Naive thymus-derived CD4-positive, alpha-beta T cell (primary cell): ENCODE measurements at places on chromosomes 12 and 14.

GRCh38 chr12:68639396-68639767, 28.7 kb downstream of the RAP1B start:
- peaks cover 70% of the 10 kb centered on the region for H3K4me1 ChIP-seq
- no peak for DNase-seq
- H3K4me3 ChIP-seq = no peak overlapping the region
- peaks cover 5% of the 10 kb centered on the region for H3K36me3 ChIP-seq
- no peaks in the 10 kb centered on the region for H3K27me3 ChIP-seq

- no peaks in the 10 kb centered on the region for H3K36me3 ChIP-seq
- H3K27ac ChIP-seq = no peak overlapping the region
- peak; percentile 62 for DNase-seq
Observed at GRCh38 chr12:4251216-4251891, 22.2 kb upstream of the CCND2 start.

DNA sequence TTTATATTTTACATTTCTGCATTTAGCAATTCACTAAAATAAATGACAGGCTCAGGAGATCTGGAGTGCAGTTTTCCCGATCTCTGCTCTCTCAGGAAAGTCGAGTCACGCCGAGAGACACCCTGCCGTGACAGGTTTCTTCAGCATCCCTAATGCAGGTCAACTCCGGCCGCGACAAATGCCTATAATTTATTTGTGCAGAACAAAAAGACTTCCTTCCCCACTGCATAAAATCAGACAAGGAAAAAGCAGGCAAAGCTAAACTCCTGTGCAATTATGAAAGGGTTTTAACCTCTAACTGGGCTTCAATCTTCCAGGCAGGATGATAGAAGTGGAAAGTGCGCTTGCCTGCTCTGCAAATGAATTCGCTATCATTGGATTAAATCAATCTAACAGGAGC, 28.1 kb downstream of the SPRING1 start:
- H3K4me1 ChIP-seq = peaks cover 9% of the 10 kb centered on the region
- no peak overlapping the region for H3K27ac ChIP-seq
- DNase-seq = no peak
- H3K36me3 ChIP-seq = peaks cover under 1% of the 10 kb centered on the region
- no peak overlapping the region for H3K4me3 ChIP-seq

GRCh38 chr12:106978035-106978800, 8.7 kb downstream of the MTERF2 start:
- H3K36me3 ChIP-seq = no peaks in the 10 kb centered on the region
- DNase-seq = no peak
- no peak overlapping the region for H3K4me3 ChIP-seq
- H3K4me1 ChIP-seq = no peaks in the 10 kb centered on the region
- H3K27me3 ChIP-seq = no peaks in the 10 kb centered on the region

DNA sequence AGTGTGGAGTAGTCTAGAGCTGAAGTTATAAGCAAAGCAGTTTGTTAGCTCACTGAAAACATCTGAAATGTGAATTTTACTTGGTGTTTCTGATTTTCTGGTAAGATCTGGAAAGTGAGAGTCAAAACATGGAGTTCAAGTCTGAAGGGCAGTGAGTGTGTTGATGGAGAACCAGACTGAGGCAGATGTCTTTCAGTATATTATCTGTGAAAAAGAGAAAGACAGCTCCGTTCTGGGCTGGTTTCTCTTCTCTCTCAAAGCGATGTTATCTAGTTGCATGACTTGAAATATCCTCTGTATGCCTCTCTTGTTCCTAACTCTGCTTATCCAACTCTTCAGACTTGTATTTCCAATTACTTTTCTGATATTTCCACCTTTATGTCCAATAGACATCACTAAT, 381.9 kb upstream of the RGS6 start:
- no peak overlapping the region for H3K27ac ChIP-seq
- H3K4me1 ChIP-seq = peaks cover 17% of the 10 kb centered on the region

- H3K4me3 ChIP-seq = no peak overlapping the region
- H3K4me1 ChIP-seq = no peaks in the 10 kb centered on the region
- H3K27ac ChIP-seq = no peak overlapping the region
Observed at GRCh38 chr12:51779876-51780275, 68.6 kb downstream of the FIGNL2 start.

DNA sequence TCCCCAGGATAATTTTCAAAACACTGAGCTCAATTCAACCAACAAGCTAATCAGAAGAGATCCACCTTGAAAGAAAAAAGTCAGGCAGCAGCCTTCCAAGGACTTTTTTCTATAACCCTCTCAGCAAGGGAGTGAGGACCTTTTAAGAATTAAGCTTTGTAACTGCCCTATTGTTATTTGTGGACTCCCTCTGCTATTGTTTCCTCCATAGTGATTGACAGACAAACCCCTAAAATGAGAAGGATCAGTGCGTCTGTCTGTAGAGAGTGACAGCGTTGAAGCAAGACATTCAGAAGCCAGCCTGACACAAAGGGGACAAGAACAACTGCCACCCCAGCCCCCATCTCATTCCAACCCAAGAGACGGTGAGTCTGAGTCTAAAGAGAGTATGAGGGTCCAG, 30.3 kb upstream of the BTG1 start:
- H3K4me1 ChIP-seq = peaks cover 11% of the 10 kb centered on the region
- H3K4me3 ChIP-seq = no peak overlapping the region
- H3K27ac ChIP-seq = no peak overlapping the region
- no peaks in the 10 kb centered on the region for H3K36me3 ChIP-seq

GRCh38 chr12:8829621-8830020, 7.2 kb downstream of the A2ML1 start:
- no peak overlapping the region for H3K27ac ChIP-seq
- H3K36me3 ChIP-seq = no peaks in the 10 kb centered on the region
- H3K4me3 ChIP-seq = no peak overlapping the region

DNA sequence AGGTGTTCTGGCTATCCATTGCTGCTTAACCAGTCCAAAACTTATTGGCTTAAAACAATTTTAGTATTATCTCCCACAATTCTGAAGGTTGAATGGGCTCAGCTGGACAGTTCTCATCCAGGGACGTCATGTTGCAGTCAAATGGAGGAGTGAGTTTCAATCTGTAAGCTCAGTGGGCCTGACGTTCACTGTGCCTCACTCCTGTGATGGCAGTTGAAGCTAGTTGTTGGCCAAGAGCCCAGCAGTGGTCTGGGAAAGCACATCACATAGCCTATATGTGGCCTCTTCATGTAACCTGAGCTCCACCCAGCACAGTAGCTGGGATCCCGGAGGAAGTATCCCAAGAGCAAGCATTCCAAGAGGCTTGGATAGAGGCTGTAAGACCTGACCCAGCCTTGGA, 40.6 kb upstream of the CDKN3 start:
- H3K4me3 ChIP-seq = no peak overlapping the region
- no peak for DNase-seq
- H3K36me3 ChIP-seq = no peaks in the 10 kb centered on the region
- H3K4me1 ChIP-seq = no peaks in the 10 kb centered on the region
- H3K27me3 ChIP-seq = no peaks in the 10 kb centered on the region

- DNase-seq = no peak
- H3K4me1 ChIP-seq = peaks cover 2% of the 10 kb centered on the region
- H3K36me3 ChIP-seq = peaks cover 23% of the 10 kb centered on the region
- peak overlapping the region; percentile 66 for H3K27ac ChIP-seq
Observed at GRCh38 chr14:55353686-55354467, 57.8 kb downstream of the ATG14 start.

DNA sequence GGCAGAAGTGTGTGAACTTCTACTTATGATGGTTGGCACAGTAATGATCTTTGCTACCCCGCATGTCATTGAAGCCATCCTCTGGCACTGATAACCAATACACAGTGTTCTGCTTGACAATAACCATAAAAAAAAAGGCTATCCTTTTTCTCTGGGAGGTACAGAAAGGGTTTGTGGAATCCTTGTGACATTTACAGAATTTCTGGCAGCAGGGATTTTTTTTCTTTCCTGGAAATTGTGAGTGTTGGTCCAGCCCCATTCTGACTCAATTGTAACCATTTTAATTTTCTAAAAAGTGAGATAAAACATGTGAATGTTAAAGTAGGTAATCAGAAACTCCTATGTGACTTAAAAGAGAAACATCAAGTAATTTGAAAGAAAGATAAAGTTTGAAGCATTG, 943.8 kb downstream of the TMTC2 start:
- no peak overlapping the region for H3K27ac ChIP-seq
- no peak for DNase-seq
- H3K27me3 ChIP-seq = no peaks in the 10 kb centered on the region
- no peaks in the 10 kb centered on the region for H3K4me1 ChIP-seq

GRCh38 chr14:101495827-101496775, 65.2 kb upstream of the DIO3 start:
- no peak for DNase-seq
- H3K4me1 ChIP-seq = no peaks in the 10 kb centered on the region
- no peak overlapping the region for H3K27ac ChIP-seq
- no peaks in the 10 kb centered on the region for H3K36me3 ChIP-seq
- H3K4me3 ChIP-seq = no peak overlapping the region

- H3K27ac ChIP-seq = no peak overlapping the region
- H3K4me1 ChIP-seq = no peaks in the 10 kb centered on the region
- no peaks in the 10 kb centered on the region for H3K36me3 ChIP-seq
- H3K27me3 ChIP-seq = no peaks in the 10 kb centered on the region
- H3K4me3 ChIP-seq = no peak overlapping the region
Observed at GRCh38 chr12:63294327-63294632, 143.3 kb upstream of the AVPR1A start.

DNA sequence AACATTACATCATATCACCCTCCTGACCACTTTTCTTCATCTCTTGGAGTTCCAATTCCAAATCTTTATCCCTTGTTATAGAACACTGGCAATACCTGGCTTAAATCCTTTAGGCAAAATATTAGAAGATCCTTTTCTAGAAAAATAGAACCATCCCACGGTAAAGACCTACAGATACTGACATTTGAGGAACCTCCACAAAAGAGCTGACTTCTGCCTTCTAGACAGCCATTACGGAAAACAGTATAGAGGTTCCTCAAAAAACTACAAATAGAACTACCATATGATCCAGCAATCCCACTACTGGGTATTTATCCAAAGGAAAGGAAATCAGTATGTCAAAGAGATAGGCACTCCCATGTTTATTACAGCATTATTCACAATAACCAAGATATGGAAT, 241.7 kb upstream of the AMIGO2 start:
- no peak overlapping the region for H3K27ac ChIP-seq
- H3K36me3 ChIP-seq = no peaks in the 10 kb centered on the region
- H3K4me1 ChIP-seq = no peaks in the 10 kb centered on the region
- H3K4me3 ChIP-seq = no peak overlapping the region
- DNase-seq = no peak

DNA sequence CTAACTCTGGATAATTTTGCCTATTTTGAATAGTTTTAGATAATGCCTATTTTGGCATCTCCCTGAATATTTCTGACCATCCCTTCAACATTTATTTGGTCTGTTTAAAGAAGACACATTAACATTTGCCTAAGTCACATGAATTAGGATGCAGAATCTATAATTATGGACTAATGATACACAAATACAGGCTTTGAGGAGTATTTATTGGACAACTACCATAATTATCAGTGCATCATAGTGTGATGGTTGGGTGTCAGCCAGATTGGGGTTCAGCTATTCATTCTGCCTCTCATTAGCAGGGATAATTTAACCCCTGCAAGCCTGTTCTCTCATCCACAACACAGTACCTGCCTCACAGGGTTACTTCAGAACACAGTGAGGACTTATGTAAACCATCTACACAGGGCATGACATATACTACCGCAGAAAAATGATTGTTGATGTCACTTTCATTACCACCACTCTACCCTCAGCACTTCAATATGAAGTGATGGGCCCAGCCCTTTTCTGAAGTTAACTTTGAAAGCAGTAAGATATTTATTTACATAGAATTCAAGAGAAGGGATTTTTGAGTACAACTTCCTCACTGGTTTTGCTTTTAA, 14.4 kb downstream of the PRKCH start:
- peaks cover 86% of the 10 kb centered on the region for H3K4me1 ChIP-seq
- no peaks in the 10 kb centered on the region for H3K36me3 ChIP-seq
- H3K27me3 ChIP-seq = no peaks in the 10 kb centered on the region
- H3K27ac ChIP-seq = peak overlapping the region; percentile 94

GRCh38 chr14:69090187-69090789, 62.6 kb downstream of the DCAF5 start:
- no peaks in the 10 kb centered on the region for H3K27me3 ChIP-seq
- H3K27ac ChIP-seq = no peak overlapping the region
- peaks cover 34% of the 10 kb centered on the region for H3K36me3 ChIP-seq
- no peak overlapping the region for H3K4me3 ChIP-seq

DNA sequence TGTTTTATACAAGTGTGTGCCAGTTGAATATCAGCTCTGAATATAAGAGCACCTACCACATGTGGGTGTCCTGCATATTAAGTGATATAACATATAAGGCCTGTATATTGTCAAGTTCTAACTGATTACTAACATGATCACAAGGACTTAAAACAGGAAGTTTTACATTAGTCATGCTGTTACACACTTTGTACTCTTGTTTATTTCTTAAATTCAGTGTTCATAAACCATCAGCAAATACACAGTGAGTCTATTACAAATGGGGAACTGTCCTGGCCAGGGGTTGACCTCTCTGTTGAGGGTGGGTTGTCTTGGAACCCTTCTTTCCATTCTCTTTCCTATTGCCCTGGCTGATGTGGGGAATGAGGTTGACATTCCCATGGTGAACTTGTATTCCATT, 19.1 kb downstream of the HELB start:
- no peak overlapping the region for H3K4me3 ChIP-seq
- no peaks in the 10 kb centered on the region for H3K27me3 ChIP-seq
- peaks cover 16% of the 10 kb centered on the region for H3K36me3 ChIP-seq
- no peak overlapping the region for H3K27ac ChIP-seq

DNA sequence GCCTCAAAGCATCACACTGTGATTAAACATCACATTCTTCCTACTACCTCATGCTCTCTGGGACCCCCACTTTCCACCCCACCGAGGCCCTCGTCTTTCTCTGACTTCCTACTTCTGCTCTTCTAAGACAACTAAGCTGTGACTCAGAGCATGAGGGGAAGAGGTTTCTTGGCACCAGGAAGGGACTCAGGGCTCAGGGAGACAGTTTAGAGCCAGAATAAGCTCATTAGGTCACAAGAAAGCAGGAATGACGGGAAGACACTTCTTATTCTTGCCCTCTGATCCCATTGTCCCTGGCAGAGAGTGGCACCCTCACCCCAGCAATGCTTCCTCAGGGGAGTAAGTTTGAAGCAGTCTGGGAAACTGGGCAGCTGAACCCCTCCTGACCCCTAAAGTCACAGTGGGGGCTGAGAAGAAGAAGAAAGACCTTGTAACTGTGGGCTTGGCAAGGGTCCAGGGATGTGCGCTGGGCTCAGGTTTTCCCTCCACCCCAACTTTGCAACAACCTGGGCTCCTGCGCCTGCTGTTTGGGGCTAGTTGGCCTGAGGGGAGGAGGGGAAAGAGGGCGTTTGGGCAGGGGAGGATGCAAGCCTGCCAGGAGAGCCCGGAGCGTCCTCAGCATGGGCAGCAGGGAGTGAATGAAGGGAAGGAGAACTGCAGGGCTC, 64.6 kb upstream of the ACTN1 start:
- H3K4me1 ChIP-seq = no peaks in the 10 kb centered on the region
- no peaks in the 10 kb centered on the region for H3K36me3 ChIP-seq
- H3K27ac ChIP-seq = no peak overlapping the region
- H3K27me3 ChIP-seq = no peaks in the 10 kb centered on the region
- no peak overlapping the region for H3K4me3 ChIP-seq

DNA sequence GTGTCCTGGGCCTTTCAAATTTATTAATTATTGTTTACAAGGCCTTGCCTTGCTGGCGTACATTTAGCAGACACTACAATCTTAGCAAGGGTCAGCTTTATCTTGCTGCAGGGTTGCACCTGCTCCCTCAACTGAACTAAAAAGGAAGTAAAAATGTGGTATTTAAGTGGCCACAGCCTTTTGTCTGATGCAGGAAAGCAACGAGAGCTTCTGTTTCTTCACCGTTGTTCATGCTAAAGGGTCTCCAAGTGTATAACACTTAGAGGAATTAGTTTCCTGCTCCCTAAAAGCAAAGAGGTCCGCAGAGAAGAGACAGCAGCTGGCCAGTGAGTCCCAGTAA, 62.8 kb upstream of the EGLN3 start:
- no peak overlapping the region for H3K4me3 ChIP-seq
- no peak overlapping the region for H3K27ac ChIP-seq
- no peak for DNase-seq
- no peaks in the 10 kb centered on the region for H3K4me1 ChIP-seq
- H3K36me3 ChIP-seq = no peaks in the 10 kb centered on the region
- no peaks in the 10 kb centered on the region for H3K27me3 ChIP-seq
